Left renal pelvis (tissue), 4 donors: ENCODE measurements at places on chromosomes 5 and 9. TPM values are rescaled to one million over a fixed set of nuclear protein-coding genes. Genes with fewer than 3 reads are reported as not detected.

Gene FBP2
- polyA plus RNA-seq: not detected

GRCh38 chr5:134114886-134115805 lies 665 bp downstream of the TCF7 start:
- no peak for DNase-seq

Gene OBP2B
- polyA plus RNA-seq: 0.32 TPM

Gene RPL35
- 758 TPM for polyA plus RNA-seq
